AG08395 (cell line): ENCODE measurements at places on chromosomes 3 and 15.

DNA sequence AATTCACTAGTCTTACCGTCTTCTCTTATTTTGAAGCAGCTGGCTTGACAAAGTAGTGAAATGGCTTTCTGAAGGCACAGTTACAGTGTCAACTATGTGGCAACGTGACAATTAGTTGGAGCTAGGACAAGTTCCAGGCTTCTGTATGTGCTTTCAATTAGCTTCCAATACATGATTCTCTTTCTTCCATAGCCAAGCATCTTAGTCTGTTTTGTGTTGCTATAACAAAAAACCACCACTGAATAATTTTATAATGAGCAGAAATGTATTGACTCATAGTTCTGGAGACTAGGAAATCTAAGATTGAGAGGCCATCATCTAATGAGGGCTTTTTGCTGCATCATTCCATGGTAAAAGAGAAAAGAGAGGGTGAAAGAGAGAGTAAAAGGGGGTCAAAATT, 365.1 kb upstream of the PLSCR5 start:
- peak; percentile 50 for DNase-seq

DNA sequence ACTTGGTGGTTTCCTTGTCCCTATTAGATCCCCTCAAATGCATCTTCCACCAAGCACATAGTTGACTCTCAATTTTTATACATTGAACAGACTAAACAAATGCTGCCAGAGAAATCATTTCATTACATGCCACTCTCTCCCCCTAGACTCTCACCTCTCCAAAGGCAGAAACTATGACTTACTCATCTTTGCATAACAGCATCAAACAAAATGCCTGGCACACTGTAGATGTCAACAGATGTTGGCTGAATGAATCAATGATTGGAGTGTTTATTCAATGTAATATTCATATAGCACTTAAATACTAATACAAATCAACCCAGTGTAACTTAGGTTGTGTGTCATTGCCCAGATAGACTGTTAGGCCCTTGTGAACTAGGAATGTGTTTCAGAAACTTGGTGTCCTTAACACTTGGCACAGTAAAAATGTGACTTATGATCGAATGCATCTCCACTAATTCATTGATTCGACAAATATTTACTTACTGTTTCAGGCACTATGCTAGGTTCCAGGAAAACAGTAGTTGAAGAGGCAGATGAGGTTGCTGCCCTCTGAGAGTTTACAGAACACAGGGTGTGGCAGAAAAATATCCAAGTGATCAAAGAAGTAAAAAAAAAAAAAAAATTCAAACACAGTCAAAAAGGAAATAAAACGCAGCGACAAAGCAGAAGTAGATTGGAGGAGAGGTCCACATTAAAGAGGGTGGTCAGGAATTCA, 188.5 kb upstream of the LRRN1 start:
- DNase-seq = no peak

DNA sequence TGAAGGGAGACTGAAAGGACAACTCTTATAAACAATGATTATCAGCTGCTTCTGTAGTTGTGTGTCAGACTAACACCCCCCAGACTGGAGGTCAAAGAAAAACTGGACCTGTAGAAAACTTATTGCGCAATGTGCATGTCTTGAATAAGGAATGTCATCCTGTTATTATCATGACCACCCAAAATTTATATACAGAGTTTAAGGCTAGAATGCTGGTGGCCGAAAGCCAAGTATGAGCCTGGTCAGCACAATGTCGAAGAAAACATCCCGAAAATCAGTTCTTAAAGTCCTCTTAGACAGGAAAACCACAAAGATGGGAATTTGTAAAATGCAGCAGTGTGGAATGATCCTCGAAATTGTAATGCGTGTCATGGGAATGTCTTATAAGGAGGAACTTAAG, 29.3 kb downstream of the RFTN1 start:
- DNase-seq = peak; percentile 86

DNA sequence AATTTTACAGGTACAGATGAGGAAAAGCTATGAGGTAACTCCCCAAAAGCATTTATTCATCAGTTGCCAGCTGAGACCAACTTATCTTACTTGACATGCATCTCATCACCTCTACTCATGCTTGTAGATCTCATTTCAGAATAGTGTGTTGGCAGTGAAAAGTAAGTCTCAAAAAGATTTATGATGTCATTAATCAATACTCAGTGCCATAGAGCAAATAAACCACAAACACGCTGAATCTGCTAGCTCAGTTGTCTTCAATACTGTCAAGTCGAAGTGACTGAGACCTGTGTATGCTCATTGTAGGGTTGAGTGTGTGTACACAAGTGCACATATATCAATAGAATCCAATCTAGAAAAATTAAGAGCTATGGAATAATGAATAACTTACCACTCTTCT, 413.5 kb downstream of the CNTN3 start:
- no peak for DNase-seq

GRCh38 chr15:101486696-101487459, 2.6 kb downstream of the PCSK6 start:
- DNase-seq = no peak

- no peak for DNase-seq
These were observed 36.5 kb downstream of the PPM1L start for GRCh38 chr3:160792540-160792939.

DNA sequence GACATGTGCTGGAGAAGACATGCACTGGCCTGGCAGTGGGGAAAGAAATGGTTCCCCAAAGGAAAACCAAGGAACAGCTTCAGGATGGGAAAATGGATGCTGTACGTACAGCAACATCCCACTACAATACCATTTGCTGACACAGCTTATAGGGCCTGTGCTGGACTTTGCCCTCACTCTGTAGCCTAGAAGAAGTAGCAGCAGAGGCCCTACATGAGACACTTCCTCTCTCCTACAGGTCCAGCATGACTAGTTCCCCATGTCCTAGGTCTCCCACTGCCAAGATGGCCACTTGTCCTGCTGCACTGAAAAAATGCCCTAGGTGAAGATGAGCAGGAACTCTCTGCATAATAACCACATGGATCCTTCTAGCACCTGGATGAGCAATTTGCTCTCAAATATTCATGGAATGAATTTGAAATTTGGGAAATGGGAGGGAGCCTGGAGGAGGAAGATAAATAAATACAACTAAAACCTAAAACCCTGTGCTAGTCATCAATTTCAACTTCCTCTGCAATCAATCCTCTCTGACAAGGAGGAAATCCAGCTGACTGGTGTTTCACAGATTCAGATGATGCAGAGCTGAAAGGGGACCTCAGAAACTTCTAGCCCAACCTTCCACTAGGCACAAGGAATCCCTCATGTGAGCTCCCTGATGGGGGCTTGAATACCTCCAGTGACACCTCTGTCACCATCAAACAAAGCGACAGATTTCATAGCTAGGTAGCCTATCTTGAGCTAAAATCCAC, 514.3 kb upstream of the PPP2R3A start:
- DNase-seq = no peak

GRCh38 chr15:63339006-63339766, 42.5 kb downstream of the CA12 start:
- DNase-seq = no peak

DNA sequence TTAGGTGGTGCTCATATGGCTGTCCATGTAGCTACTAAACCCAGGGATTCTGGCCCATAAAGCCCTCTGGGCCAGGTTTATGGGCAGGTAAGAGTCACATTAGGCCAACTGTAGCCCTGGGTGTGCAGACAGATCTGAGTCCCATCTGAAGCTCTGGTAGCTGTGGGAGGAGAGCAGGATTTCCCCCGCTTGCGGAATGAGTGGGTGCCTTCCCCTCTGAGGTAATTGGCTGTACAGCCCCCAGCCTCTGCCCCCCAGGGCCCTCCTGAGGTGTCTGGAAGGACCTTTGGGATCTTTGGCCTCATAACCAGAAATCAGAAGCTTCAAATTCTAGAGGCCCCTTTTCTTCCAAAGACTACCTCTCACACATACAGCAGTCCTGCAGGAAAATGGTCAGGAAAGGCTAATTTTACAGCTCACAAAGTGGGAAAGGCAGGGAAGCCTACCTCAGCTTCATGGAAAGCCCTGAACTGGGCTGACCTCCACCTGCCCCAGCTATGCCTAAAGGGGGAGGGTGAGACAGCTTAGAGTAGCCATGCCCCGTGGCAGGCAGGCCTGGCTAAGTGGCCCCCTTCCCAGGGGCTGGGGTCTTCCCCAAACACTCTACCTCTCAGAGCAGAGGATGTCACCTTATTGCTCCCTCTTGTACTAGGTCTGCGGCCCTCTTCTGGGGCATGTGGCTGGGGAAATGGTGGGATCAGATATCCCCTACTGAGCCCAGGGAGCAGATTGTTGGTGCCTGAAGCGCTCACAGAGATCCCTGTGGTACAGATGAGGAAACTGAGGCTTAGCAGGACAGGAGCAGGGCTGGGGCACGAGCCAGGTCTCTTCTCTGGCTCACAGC, 16.8 kb downstream of the HEMK1 start:
- DNase-seq = no peak

DNA sequence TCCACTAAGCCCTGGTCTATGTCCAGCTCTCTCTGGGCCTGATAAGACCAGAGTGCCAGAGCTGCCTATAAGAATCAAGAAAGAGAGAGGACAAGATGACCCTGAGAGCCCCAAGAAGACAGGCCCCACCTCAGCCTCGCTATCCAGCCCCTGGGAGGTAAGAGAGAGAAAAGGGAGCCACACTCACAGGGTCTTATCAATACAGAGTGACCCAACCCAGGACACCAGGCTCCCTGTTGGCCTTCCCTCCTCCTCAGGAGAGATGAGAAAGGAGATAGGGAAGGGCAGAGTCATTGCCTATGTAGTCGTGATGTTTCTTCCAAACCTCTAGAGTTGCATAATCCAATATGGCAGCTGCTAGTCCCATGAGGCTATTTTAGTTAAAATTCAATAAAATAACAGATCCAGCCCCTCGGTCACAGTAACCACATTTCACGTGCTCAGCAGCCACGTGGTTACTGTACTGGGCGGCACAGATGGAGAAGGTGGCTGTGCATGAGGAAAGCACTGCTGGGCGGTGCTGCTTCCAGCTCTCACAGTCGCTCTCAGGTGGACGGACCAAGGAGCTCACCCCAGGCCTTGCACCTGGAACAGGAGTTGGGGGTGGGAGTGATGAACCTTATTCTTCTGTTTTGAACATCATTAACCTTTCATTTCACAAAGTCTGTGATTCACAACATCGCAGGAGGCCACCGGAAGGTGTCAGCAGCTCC, 525.8 kb downstream of the SHQ1 start:
- DNase-seq = no peak

DNA sequence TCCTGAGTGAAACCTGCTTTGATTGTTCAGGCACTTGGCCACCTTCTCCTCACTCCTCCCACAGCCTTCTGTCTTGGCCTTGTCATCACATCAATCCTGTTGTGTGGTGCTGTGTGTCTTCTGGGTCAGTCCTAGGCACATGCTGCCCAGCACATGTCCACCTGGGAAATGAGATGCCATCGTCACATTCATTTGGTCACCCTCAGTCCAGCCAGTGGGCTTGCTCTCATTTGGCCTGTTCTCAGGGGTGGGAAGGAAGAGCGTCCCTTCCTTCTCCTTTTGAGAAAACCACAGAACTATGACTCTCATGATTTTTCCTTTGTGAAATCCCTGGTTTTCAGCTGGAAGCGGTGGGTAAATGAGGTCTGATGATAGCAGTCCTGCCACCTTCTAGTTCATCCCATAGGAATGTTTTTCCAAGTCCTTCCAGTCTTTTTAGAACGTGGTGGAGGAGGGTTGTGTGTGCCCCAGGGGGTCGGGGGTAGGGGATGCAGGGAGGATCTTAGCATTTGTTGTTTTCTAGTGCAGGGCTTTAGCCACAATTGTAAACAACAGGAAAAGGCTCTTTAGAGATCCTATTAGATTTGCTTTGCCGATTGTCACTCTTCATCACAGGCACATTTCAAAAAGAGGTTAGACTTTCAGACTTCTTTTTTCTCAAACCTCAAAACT, 8.4 kb upstream of the PLA1A start:
- no peak for DNase-seq

DNA sequence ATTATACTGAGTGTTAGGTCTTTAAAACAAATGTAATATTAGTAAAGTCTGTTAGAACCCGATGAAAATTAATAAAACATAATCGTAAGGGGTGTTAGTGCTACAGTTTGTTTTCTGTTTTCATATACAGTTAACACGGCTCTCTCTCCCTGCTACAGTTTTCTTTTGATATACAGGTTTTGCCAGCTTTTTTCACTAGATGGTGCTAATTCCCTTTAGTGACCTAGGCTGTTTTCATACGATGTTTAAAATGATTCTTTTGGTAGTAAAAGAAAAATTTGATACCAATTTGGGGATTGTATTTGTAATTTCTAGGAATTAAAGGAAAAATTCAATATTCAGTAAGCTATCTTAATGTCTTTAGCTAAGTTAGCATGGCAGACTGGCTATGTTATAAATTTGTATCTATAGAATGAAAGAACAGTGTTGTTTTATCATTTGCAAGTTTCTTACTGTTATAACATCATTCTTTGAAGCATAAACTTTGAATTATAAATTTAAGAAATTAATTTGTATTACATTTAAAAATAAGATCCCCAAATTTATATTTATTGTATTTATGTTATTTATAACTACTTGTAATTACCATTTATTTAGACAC, 11.5 kb downstream of the APH1B start:
- DNase-seq = peak; percentile 70

- DNase-seq = no peak
These were observed 36.9 kb upstream of the MEIS2 start for GRCh38 chr15:37137221-37137620.

DNA sequence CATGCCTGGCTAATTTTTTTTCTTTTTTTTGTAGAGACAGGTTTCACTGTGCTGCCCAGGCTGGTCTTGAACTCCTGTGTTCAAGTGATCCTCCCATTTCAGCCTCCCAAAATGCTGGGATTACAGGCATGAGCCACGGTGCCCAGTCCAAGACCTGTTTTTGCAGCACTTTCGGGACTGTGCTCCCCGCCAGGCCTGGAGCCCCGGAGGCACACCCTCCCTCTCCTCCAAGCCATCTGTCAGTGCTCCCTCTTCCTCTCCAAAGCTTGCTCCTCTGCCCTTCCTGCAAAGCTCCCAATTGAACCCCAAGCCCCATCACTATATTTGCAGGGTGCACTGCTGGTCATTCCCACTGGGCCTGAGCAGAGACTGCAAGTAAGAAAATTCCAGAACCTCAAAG, 98.1 kb downstream of the CORO2B start:
- no peak for DNase-seq

DNA sequence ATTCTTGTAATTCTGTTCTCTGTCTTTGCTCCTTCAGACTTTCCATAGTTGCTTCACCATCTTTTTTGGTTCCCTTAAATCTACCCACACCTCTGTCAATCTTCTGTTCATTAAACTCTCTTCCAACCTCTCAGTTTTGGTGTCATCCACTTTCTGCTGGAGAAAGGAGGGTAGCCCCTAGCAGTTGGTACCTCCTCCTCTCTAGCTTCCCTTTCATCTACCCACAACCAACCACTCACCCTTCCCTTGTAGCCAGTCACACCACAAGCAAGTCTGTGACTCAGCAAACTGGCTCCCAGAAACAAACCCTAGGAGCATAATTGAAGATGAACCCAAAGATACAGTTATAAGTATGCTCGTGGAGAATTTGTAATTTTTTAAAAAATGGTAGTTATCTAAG, 318.6 kb downstream of the FHIT start:
- DNase-seq = peak; percentile 13
